HEK293T (cell line): ENCODE measurements at places on chromosomes 11 and 22.

GRCh38 chr11:108207683-108208060 lies 14.8 kb downstream of the NPAT start:
- no peak for DNase-seq

DNA sequence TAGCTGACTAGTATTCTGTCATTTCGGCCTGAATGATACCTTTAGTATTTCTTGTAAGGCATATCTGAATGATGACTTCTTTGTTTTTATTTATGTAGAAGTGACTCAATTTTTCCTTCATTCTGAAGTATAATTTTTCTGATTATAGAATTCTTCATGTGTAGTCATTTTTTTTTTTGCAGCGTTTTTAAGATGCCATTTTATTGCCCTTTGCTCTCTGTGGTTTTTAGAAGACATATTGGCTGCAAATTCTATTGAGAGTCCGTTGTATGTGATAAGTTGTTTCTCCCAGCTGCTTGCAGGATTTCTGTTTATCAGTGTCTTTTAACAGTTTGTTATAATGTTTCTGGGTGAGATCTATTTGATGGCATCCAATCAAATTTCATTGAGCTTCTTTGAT lies 1224.8 kb downstream of the JRKL start:
- DNase-seq, result no peak

DNA sequence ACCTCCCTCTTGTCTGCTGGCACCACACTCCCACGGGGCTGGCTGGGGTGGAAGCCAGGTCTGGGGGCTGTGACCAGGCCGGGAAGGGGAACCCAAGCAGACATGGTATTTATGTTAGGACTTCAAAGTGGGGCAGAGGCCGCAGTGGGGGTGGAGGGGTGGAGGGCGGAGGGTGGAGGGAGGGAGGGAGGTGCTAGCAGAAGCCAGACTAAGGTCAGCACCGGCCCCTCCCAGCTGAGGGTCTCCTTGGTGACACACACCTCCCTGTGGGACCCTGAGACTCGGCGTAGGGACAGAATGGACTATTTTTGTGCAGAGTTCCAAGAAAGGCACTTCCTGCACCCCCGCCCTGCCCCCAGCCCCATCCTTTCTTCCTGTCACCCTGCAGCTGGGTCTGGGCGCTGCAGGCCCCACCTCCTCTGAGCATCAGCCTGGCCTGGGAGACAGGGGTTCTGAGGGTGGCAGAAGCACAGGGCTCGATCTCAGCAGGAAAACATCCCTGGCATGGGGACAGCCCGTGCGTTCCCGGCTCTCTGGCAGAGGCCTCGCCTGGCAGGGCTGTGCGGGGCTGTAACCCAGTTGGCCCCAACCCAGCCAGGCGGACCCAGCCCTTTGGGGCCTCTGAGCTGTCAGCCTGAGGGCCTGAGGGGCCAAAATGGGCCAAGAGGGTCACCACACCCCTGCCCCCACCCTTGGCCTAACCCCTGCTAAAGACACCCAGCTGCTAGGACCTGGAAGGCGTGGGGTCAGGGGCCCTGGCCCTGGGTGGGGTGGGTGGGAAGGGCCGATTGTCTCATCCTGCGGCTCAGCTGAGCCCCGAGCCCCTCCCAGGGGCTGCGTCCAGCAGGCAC lies 9.6 kb upstream of the CD248 start:
- no peak for DNase-seq

GRCh38 chr11:44408711-44409470 lies 99.0 kb upstream of the ALX4 start:
- no peak for DNase-seq

DNA sequence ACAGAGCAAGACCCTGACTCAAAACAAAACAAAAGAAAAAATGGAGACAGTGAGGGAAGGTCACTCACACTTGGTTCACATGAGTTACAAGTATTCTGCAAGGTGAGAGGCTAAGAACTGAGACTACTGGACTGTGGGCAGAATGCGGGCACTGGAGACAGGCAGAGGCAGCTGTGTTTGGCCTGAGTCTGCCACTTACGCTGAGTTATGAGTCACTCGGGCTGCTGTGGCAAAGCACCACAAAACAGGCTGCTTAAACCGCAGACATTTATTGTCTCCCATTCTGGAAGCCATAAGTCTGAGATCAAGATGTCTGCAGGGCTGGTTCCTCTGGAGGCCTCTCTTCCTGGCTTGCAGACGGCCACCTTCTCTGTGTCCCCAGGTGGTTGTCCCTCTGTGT lies 122.8 kb downstream of the SHANK2 start:
- DNase-seq, result no peak

DNA sequence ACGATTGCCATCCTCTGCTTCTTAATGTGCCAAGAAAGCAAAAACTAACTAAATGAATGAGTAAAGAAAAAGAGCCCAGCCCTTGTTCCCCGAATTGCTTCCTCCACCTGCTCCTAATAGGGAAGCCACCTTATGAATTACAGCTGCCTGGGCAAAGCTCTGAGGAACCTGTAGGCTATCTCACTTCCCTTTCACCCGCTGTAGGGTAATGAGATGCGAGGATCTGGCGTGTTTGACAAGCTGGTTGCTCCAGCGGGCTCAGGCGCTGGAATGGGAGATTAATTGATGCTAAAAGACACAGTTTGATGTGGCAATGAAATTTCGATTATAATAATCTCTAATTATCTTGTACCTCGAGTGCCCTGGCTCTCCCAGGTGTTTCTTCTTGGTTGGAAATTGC lies 256.4 kb downstream of the NTM start:
- no peak for DNase-seq

- no peak for DNase-seq
Observed at GRCh38 chr11:12769834-12770345, 95.7 kb downstream of the TEAD1 start.

GRCh38 chr11:87190071-87190470 lies 152.3 kb downstream of the TMEM135 start:
- DNase-seq, result no peak

GRCh38 chr11:10460611-10461275 lies 5.7 kb downstream of the AMPD3 start:
- no peak for DNase-seq
